ENCODE measurements at places on chromosomes 11 and 22.

DNA sequence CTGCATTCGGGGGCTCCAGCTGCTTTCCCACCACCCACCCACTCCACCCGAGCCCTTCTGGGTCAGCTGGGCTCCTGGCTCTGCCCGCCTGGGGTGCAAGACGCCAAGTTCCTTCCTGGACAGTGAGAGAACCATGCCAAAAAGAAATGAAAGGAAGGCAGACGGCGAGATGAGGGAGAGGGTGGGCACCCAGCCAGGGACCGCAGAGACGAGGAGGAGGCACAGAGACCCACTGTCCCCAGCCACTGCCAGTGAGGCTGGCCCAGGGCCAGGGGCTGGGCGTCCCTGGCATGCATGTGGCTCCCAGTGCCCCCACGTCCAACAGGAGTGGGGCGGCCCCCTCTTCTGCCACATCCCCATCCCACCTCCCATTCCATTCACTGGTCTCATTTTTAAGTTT is 10.8 kb upstream of the CD81 start:
- DNase-seq: no peak

GRCh38 chr11:121794671-121795141 is 321.3 kb downstream of the BLID start:
- no peak for DNase-seq

DNA sequence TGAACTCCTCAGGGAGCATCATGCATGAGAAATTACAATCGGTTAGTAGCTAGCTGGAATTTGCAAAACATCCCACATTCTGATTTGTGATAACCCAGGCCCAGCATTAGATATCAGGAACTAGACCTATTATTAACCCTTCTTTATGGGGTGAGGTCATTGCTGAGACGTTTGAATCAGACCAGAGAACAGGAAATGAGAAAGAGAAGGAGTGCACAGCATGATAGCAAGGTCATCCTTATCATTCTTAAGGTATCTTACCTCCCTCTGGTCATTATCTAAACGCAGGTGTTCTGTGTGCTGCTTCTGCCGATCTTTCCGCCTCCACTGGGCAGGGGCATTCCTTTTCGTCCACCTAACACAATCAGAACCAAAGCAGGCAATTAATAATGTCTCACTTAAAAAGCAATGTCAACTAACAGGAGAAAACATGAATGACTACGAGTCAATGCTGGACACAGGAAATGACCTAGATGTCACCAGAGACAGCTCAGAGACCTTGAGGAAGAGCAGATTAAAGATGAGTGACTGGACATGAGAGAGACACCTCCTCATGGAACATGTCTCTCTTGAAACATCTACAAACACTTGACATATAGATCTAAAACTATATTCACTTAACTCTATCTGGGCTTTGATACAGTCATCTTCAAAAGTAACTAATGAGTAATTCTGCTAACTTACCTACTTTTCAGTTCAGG is 78.3 kb upstream of the SCUBE2 start:
- no peak for DNase-seq

DNA sequence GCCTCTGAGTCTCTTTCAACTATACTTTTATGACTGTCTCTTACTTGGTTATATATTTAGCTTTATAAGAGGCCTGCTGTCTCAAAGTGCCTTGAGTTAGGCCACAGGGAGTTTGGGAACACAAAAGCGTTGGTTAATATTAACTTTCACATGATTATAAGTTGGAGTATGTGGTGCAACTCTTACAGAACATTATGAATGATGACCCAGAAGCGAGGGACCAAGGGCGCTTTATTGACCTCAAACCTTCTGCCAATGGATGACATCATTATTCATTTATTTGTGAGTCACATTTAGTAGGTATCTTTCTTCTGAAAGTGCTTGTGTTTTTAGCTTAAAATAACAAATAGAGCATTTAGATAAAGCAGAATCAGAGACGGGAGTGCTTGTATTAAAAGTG is 298.0 kb upstream of the ZC3H12C start:
- DNase-seq: no peak

GRCh38 chr11:2295971-2296912 is 5.5 kb downstream of the C11orf21 start:
- no peak for DNase-seq

DNA sequence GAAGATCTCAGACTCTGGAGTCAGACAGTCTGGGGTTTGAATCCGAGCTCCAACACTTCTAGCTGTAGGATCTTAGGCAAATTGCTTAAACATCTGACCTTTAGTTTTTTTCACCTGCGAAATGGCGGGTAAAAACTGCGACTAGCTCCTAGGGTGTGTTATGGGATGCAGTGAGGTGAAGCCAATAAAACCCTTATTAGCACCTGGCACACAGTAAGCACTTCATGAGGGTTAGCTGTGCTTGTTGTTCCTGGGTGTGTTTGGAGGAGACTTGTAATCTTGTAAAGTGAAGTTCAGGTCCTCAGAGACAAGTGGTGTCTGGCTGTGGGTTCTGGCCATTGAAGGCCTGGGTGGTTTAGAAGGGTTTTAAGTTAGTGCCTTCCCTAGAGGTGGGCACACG is 68.9 kb downstream of the ZBTB16 start:
- DNase-seq: no peak

- no peak for DNase-seq
Observed at GRCh38 chr22:47163856-47164513, 401.5 kb downstream of the TBC1D22A start.

DNA sequence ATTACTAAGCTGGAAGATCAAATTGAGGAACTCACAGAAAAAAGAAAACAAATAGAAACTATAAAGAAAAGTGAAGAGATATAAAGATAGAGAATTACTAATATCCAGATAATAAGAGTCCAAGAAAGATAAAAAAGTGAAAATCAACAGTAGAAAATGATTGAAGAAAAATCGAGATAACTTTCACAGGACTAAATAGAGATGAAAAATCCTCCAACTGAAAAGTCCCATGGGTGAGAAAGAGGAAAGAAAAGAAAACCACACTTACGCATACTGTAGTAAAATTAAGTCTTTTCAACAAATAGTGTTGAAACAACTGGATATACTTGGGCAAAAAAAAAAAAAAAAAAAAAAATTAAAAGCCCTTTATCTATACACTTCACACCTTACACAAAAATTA is 60.0 kb downstream of the ENTHD1 start:
- no peak for DNase-seq

GRCh38 chr22:49927483-49928184 is 9.2 kb downstream of the CRELD2 start:
- no peak for DNase-seq

DNA sequence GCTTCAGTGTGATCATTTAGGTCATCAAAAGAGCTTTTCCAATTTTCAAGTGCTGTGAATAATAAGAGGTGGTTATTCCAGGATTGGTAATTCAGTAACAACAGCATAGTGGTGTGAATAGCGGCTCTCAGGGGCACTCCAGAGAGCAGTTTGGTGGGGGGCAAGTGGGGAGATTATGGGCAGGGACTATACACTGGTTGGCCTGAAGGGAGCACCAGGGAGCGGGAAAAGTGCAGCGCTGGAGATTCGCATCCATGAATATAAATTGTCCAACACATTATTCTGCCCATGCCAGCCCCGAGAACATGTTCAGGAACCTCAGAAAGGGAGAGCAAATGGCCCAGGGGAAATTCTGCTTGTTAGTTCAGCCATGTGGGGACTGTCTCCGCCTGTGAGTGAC is 37.9 kb downstream of the OR6Q1 start:
- no peak for DNase-seq

GRCh38 chr11:117419482-117420142 is 92.0 kb downstream of the CEP164 start:
- no peak for DNase-seq

DNA sequence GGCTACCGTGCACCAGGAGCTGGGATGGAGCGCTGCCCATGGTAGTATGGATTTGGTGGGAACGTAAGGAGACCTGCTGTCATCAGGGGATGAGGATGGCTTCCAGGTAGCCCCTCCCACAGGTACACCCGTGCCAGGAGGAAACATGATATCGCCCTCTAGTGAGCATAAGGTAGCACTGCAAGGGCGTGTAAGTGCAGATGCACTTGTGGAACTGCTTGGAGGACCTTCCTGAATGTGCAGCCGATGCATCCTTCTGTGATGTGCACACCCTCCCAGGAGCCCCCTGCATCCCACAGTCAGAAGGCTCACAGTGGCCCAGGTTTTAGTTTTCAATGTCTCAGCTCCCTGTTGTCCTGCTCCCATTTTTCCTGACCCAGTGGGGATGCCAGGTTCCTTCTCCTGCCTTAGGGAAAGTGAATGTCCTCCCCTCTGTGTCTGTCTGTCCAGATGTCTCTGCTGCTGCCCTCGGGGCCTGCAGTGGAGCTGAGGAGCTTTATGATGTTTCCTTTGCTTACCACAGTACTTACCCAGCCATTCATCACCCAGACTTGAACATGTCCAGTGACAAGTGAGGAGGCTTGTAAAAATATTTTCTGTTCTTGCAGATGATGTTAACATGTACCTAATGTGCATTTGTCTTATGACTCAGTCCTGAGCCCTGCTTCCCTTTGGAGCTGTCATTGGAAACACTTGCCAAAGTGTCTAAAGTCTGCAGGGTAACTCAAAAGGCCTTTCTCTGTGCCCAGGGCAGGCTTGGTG is 49.2 kb downstream of the DBX1 start:
- DNase-seq: peak; percentile 90

- DNase-seq: no peak
Observed at GRCh38 chr11:118979434-118979833, 7.9 kb downstream of the FOXR1 start.

DNA sequence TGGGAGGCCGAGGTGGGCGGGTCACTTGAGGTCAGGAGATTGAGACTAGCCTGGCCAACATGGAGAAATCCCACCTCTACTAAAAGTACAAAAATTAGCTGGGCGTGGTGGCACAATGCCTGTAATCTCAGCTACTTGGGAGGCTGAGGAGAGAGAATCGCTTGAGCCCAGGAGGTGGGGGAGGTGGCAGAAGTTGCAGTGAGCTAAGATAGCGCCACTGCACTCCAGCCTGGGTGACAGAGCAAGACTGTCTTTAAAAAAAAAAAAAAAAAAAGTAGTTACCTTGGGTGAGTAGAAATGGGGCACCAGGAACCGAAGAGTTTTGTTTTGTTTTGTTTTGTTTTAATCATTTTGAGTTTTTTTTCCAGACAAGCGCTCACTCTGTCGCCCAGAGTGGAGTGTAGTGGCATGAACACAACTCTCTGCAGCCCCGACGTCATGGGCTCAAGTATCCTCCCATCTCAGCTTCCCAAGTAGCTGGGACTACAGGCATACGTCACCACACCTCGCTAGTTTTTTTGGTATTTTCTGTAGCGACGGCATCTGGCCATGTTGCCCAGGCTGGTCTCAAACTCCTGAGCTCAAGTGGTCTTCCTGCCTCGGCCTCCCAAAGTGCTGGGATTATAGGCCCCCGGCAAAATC is 15.8 kb downstream of the THAP12 start:
- DNase-seq: no peak

DNA sequence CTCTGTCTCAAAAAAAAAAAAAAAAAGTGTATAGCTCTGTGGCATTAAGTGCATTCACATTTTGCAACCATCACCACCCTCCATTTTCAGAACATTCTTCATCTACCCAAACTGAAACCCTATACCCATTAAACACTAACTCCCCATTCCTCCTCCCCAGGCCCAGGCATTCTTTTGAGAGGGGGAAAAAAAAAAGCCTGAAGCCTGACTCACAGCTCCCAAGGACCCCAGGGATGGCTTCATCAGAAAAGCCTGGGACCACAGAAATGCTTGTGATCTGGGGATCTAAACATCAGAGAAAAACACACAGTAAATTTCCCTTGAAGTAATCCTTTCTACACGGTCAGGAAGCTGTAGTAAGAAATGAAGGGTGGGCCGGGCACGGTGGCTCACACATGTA is 10.7 kb upstream of the GTSE1 start:
- no peak for DNase-seq

- no peak for DNase-seq
Observed at GRCh38 chr22:25775531-25775930, 33.5 kb downstream of the MYO18B start.

DNA sequence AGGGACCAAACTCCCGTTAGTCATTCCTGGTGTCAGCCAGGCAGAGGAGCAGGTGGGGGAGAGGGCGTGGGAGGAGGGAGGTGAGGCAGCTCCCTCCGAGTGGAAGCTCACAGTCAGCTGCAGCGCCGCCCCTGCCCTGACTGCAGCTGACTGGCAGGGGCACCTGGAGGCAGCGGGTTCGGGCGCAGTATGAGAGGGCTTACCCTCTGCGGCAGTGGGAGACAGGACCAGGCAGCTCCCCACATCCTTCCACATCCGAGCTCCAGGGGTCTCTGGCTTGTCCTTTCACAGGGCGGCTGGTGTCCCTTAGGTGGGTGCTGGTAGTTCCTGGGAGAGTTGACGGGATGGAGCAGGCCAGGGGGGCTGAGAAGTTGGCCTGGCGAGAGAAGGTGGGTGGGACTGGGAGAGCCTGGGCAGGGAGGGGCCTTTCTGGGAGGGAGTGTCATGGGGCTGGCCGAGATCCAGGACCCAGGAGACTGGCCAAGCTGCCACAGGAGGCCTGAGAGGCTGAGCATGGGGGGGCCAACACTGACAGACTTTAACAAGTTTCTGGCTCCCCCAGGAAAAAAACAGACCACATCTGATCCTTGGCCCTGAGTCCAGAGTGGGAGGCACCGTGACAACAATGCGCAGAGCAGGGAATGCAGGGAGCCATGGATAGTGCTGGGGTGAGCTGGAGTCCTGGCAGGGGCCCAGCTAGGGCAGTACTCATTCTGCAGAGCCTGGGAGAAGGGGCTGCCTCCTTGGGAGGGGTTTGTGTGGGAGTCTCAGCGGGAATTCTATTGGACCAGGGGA is 4.9 kb downstream of the ADORA2A start:
- no peak for DNase-seq

- no peak for DNase-seq
Observed at GRCh38 chr11:96237766-96238266, 105.2 kb downstream of the MAML2 start.

GRCh38 chr11:1222491-1223345 is at the start of gene MUC5B:
Gene MUC5B, plus strand, starts transcription at chr11:1223066. Its CDS starts 58 bp downstream, at chr11:1223124.
- peak; percentile 62 for DNase-seq

- no peak for DNase-seq
Observed at GRCh38 chr11:72493426-72494108, 59.2 kb upstream of the CLPB start.

DNA sequence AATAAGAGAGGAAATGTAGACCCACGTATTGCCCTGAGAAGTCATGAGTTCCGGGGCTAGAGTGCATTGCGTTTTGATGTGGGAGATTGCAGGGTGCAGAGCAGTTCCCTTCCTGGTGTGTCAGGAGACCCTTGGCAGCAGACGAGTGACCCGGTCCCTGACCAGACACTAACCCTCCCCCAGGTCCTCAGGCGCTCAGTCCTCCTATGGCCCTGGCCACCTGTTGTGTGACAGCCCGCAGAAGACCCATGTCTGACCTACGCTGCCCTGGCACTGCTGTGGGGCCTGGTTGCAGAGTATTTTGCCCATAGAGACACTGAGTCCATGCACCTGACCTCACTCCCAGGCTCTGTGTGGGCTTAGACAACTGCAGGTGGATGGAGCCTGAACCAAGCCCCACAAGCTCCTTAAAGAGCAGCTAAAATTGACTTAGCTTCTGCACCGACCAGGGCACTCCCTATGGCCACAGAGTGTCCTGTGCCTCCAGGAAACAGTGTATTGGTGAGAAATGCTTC is 833.8 kb downstream of the TBC1D22A start:
- no peak for DNase-seq
